Type B pancreatic cell (in vitro differentiated cells): ENCODE measurements at places on chromosomes 12 and 14.

DNA sequence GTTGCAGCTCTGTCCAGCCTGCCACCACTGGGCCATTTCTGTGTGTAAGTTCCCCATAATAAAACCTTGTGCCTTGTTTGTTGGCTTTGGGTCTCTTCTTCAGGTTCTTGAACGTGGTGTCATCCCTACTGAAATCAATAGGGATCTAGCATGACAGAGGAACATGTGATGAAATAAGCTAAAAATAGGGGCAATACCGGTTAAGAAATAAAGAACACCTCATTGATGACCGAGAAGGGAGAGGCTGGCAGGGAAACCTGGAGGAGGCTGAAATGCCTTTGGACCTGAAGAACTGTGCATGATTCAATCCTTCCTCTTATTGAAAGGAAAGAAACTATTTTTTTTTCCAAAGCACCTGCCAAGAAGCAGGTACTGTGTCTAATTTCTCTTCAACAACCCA is 172.3 kb downstream of the PPM1H start:
- DNase-seq: no peak

GRCh38 chr14:105945896-105946295 is 419.5 kb downstream of the TMEM121 start:
- no peak for DNase-seq

DNA sequence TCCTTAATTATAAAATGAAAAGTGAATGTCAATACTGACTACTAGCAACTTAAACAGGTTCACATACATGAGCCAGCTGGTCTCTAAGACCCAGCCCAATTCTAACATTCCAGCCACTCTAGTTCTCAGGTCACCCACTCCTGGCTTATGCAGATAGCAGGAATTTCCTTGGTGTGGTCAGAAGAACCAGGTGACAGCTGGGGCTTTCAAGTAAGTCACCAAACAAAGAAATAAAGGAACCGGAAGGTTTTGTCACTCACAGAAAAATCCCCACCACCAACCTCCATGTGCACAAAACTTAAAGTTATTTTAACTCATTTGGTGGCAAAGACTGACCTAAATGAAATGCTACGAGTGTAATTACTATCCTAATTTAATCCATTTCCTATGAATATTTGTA is 129.6 kb upstream of the CDKN3 start:
- DNase-seq: no peak

- DNase-seq: peak; percentile 72
These were observed 1.2 kb downstream of the DYRK2 start for GRCh38 chr12:67649570-67650387.

- DNase-seq: no peak
These were observed 21.2 kb upstream of the RNASE12 start for GRCh38 chr14:20612403-20612802.

GRCh38 chr12:39369756-39370155 is 73.2 kb downstream of the KIF21A start:
- no peak for DNase-seq

DNA sequence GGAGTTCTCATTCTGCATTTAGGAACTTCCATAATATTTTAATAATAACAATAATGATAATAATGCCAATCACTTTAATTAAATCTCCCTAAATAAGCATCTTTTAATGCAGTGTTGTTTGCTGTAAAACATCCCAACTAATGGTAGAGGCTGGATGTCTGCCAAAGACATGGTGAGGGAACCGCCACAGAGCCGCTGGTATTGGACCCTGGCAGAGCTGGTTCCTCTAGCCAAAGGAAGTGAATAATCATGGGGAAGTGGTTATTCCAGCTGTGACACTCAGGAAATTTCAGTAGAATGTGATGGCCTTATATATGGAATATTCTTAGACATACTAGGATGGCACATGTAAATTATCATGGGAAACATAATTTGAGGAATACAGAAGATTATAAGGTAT is 483.3 kb downstream of the ZFP36L1 start:
- DNase-seq: no peak

DNA sequence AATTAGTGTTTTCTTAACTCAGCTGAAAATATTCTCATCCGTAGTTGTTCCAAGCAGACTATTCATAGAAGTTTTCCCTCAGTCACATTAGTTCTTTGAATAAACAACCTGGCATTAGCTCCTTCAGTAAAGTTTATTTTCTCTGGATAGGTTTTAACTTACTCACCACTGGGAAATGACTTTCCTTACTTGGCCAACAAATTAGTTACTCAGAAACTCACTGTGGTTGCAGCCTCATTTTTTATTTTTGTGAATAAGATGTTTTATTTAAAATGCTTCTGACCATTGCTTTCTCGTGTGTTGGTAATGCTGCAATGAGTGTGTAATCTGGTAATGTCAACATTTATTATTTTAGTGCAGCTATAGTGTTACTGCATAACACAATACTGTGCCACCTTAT is 74.9 kb downstream of the NOVA1 start:
- DNase-seq: no peak

GRCh38 chr12:77001276-77001675 is 64.1 kb downstream of the E2F7 start:
- DNase-seq: no peak

GRCh38 chr12:121892673-121893561 is 4.3 kb downstream of the PSMD9 start:
- DNase-seq: no peak

- DNase-seq: no peak
These were observed 229.9 kb upstream of the HMGA2 start for GRCh38 chr12:65594409-65594808.

DNA sequence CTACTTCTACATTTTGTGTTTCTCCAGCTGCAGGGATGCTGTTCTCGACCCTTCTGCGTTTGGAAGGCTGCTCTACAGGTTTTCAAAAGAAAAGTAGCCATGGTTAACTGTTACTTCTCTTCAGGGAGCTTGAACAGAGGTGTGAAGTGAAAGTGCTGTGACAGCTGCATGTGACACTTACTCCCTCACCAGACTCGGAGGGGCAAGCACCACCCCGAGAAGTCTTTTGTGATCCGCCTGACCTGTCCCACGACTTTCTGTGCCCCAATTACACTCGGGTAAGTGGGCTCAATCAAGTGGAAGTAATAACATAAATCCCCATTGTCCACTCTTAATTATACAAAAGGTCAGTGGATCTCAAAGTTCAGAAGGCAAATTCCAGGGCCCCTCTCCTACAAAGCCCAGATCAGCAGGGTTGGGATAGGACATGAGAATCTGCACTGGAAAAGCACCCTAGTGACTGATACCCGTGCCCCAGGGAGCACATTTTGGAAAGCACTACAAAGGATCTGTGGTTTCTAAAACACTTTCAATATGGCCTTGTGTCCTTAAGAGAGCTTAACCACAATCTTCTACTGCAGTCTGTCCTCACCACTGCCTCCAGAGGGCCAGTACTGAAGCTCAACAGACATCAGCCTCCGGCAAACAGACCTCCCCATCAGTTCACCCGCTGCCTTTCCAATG is 11.5 kb downstream of the FICD start:
- DNase-seq: no peak

DNA sequence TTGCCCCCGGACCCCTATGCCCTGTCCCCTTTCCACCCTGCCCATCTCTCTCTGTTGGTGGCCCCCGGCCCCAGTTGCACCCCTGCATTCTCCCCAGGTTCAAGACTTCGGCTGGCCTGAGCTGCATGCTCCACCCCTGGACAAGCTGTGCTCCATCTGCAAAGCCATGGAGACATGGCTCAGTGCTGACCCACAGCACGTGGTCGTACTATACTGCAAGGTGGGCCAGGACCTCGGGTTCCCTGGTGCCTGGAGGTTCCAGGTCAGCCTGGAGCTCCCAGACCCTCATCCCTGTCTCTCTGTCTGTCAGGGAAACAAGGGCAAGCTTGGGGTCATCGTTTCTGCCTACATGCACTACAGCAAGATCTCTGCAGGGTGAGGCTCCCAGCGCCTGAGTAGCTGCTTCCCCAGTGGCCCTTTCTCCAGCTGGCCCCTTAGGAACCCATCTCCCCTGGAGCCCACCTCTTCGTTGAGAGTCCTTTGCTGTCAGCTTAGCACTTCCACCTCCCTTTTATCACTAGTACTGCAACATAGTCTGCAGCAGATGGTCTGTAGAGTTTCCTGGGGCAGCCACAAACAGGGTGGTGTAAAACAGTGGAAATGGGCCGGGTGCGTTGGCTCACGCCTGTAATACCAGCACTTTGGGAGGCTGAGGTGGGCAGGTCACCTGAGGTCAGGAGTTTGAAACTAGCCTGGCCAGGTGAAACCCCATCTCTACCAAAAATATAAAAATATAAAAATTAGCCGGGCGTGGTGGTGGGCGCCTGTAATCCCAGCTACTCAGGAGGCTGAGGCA is 5.8 kb downstream of the TNS2 start:
- DNase-seq: peak; percentile 62

DNA sequence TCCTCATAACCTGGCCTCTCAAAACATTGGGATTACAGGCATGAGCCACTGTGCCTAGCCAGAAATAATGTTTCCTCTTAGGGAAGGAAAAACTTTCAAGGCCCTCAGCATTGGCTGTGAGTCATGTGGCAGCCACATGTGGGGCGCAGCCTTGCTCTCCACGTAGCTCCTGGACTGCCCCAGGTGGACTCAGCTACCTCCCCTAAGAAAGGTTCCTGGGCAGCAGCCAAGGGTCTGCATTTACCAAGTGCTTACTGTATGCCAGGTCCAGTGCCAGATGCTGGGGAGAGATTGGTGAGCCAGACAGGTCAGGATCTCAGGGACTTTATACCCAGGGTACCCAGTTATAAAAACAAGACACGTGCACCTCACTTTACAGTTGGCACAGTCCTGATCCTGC is 3.7 kb upstream of the TRPV4 start:
- no peak for DNase-seq

DNA sequence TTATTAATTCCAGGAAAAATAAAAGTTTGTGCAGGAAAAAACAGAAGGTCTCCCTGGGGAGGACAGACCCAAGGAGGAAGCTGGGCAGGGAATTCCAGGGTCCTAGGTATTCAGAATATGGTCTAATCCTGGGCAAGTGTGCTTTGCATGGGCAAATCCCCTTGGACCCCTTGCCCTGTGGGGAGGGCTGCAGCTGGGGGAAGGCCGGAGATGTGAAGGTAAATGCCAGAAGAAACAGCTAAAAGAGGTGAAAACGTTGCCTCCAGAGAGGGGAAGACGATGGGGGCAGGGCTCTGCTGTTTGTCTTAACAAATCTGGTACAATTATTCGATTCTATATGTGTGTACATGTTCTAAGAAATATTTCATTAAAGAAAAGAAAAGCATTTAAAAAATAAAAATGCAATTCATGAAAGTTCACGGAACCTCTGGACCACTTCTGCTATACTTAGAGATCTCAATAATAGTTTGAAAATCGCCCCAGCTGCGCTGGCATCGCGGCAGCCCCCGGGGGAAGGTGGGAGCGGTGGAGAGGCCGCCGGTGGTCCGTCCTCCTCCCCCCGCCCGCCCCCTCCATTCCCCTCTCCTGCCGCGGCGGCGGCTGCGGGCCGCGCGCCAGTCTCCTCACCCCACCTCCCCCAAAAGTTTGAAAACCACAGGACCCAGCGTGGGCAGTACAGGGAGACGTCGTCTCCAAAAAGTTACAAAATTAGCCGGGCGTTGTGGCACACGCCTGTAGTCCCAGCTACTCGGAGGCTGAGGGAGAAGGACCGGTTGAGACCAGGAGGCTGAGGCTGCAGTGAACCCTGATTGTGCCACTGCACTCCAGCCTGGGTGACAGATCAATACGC is 1.5 kb upstream of the PRPF40B start:
- no peak for DNase-seq

GRCh38 chr12:18457362-18457761 is 196.0 kb downstream of the PIK3C2G start:
- DNase-seq: no peak

DNA sequence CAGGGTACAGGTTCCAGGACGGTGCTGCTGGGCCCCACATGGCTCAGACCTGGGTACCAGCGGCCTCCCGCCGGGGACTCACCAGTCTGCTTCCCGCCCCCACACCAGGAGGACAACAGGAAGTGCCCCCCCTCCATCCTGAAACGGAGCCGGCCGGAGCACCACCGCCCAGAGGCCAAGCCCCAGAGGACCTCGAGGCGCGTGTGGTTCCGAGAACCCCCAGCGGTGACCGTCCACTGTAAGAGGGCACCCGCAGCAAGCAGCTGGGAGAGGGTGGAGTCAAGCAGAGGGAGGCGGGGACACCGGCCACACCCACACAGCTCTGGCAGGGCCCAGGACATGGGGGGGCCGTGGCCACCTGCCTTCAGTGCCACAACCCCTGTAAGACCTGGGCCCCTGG is 8.1 kb downstream of the C14orf180 start:
- DNase-seq: no peak

GRCh38 chr14:93989939-93990338 is 7.2 kb upstream of the CCDC197 start:
- no peak for DNase-seq

DNA sequence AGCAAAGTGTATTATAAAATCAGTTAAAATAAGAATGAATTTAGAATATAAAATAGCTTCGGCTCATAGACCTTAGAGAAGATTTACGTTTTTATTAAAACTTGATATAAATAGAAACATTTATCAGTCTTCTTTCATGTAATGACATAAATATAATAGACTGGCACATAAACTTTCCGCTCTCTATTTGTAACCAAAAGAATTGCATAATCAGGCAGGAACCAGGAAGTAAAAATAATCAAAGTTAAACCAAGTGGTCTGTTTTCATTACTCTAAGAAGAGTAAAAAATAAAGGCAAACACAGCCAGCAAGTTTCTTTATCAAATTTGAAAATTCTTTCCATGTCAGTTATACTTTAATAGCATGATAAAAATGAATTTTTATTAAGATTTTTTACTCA is 46.3 kb upstream of the ATP2A2 start:
- DNase-seq: no peak

DNA sequence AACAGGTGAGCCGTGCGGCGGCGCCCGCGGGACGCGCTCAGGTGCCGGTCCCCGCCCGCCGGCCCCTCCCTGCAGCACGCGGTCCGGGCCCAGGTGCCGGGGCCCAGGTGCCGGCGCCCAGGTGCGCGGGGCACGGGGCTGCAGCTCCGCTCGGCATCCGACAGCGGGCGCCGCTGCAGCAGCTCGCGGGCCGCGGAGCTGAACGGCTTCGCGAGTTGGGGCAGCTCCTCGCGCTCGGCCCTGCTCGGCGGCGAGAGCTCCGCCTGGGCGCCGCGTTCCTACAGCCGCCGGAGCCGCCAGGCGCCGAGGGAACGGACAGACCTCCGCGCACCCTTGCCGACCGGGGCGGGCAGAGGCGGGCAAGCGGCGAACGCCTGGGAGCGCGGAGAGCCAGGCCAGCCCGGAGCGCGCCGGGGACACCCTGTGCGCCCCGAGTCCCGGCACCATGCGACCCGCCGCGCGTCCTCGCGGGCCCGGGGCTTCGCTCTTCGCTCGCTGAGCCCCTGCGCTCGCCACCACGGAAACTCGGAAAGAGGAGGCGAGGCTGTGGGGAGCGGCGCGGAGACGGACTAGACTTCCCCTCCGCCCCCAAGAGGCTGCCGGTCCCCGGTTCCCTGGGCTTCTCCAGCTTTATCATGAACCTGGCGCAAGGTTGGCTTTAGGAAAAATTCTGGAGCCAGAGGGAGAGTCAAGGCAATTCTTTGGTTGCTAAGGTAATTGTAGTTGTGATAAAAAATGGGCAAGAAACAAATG is at the start of gene RGS6:
TSS of gene RGS6 (plus strand) at position 201 of the 753 bp plus-strand sequence.
- DNase-seq: peak; percentile 74

- DNase-seq: no peak
These were observed 39.0 kb upstream of the LDHB start for GRCh38 chr12:21696625-21697024.

- DNase-seq: no peak
These were observed 54.1 kb upstream of the RASSF3 start for GRCh38 chr12:64556231-64556630.

- DNase-seq: no peak
These were observed 102.4 kb downstream of the RFLNA start for GRCh38 chr12:124397399-124397679.

GRCh38 chr12:108798551-108799221 is 58.7 kb downstream of the SSH1 start:
- no peak for DNase-seq

- DNase-seq: no peak
These were observed 4.2 kb upstream of the CLECL1 start for GRCh38 chr12:9736936-9737705.
